Stimulated activated CD8-positive, alpha-beta memory T cell treated with anti-CD3 and anti-CD28 coated beads, Interleukin-15, amount 100 ng/mL, for 4 hours (primary cell): ENCODE measurements at places on chromosomes 4 and X.

- DNase-seq = no peak
These were observed 92.0 kb downstream of the CHRDL1 start for GRCh38 chrX:110703641-110704040.

DNA sequence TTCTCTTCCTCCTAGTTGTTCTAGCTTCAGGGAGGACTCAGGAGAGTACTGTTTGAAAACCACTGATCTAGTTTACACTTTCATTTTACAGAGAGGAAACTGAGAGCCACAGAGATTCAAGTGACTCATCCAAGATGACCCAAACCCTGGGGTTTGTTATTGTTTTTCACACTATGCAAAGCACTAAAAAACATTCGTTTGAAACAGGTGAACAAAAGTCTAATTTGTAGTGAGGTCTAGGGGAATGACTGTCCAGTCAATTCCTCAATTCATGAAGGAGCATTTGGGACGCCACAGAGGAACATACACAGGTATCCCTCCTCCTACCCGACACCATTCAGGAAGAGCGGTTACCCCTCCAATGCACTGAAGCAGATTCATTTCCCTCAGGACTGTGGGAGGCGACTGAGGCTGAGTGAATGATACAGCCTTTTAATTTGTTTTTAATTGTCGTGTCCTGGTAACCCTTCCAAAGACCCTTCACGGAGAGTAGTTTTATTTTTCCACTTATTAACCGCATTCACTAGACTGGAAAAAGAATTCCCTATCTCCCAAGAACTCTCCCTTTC lies 30.3 kb downstream of the TLR10 start:
- no peak for DNase-seq

DNA sequence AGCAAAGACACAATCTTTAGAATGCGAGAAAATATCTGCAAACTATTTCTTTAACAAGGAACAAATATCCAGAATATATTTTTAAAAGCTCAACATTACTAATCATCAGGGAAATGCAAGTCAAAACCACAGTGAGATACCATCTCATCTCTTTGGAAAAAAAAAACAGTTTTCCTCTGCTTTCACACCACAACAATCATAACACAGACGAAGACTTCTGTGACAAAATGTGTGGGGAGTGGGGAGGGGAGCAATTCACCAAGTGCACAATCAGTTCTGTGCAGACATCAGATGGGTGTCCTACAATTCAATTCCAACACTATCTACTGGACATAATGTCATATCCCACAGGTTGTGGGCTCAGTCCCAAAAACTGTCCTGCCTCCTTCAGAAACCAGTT lies 293.2 kb upstream of the SLC7A11 start:
- no peak for DNase-seq

GRCh38 chrX:109878236-109878635 lies 124.7 kb upstream of the TMEM164 start:
- DNase-seq = no peak

DNA sequence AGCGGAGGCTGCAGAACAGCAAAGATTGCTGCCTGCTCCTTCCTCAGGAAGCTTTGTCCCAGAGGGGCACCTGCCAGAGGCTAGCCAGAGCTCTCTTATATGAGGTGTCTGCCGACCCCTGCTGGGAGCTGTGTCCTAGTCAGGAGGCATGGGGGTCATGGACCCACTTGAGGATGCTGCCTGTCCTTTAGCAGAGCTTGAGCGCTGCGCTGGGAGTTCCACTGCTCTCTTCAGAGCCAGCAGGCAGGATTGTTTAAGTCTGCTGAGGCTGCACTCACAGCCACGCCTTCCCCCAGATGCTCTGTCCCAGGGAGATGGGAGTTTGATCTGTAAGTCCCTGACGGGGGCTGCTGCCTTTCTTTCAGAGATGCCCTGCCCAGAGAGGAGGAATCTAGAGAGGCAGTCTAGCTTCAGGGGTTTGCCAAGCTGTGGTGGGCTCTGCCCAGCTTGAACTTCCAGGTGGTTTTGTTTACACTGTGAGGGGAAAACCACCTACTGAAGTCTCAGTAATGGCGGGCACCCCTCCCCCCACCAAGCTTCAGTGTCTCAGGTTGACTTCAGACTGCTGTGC lies 10.9 kb downstream of the DCK start:
- no peak for DNase-seq

GRCh38 chr4:75179510-75179909 lies 246.6 kb downstream of the PARM1 start:
- no peak for DNase-seq

- DNase-seq = no peak
These were observed 36.0 kb upstream of the SORCS2 start for GRCh38 chr4:7156328-7156727.
